Muscle of leg (tissue), 16 donors: ENCODE measurements at places on chromosomes 6 and 20. TPM values are rescaled to one million over a fixed set of nuclear protein-coding genes. Genes with fewer than 3 reads are reported as not detected.
A peak's percentile ranks its signal among the peaks of the same experiment; 100 is the strongest.

GRCh38 chr6:145506565-145506964, 228.8 kb downstream of the EPM2A start:
- H3K4me1 ChIP-seq = no peaks in the 10 kb centered on the region
- no peaks in the 10 kb centered on the region for H3K36me3 ChIP-seq
- H3K27me3 ChIP-seq = no peaks in the 10 kb centered on the region
- no peak overlapping the region for H3K27ac ChIP-seq

DNA sequence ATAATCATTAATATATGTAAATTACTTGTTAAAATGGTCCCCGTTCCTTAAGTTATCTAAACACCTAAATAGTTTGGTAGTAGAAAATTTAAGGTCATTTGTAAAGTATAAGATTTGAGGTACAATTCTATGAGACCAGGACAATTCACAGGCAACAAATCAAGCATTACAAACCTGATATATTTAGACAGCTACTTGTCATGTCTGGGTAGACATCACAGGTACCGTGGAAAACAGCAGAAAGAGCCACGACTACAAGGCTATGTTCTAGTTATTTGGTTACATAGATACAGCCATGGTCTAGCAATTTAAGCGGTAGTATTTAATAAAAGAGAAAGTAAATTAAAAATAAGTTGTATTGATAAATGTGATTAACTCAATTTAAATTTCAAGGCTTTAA, 393.1 kb upstream of the ID4 start:
- H3K27me3 ChIP-seq = no peaks in the 10 kb centered on the region
- H3K27ac ChIP-seq = no peak overlapping the region
- no peak for DNase-seq
- no peaks in the 10 kb centered on the region for H3K36me3 ChIP-seq

DNA sequence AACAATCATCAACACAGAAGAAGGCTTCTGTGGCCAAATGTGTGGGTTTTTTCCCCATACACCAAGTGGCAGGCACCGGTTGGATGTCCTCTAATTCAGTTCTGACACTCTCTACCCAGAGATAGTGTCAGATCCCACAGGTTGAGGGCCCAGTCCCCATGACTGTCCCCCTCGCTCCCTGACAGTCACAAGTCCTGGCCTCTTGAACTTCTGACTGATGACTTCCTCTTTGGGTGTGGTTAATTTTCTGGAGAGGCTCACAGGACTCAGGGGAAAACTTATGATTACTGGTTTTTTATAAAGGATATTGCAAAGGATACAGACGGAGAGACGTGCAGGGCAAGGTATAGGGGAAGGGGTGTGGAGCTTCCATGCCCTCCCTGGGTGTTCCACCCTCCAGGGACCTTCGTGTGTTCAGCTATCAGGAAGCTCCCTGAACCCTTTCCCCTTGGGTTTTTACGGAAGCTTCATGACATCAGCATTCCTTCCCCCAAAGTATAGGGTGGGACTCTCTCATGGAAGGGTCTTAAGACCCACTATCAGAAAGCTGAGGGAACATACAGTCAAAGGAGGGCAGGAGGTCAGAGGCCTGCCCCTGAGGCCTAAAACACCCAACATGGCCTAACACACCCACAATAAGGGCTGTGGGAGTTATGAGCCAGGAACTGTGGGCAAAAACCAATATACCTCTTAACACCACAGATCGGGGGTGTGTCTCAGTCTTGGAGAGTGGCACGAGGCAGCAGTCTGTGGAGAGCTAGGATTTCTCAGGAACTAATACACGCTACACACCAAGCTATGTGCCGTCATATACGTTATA, 33.3 kb downstream of the FARS2 start:
- H3K4me3 ChIP-seq = no peak overlapping the region
- DNase-seq = peak; percentile 16
- H3K36me3 ChIP-seq = no peaks in the 10 kb centered on the region
- H3K27me3 ChIP-seq = no peaks in the 10 kb centered on the region
- no peak overlapping the region for H3K27ac ChIP-seq
- peaks cover 4% of the 10 kb centered on the region for H3K4me1 ChIP-seq

DNA sequence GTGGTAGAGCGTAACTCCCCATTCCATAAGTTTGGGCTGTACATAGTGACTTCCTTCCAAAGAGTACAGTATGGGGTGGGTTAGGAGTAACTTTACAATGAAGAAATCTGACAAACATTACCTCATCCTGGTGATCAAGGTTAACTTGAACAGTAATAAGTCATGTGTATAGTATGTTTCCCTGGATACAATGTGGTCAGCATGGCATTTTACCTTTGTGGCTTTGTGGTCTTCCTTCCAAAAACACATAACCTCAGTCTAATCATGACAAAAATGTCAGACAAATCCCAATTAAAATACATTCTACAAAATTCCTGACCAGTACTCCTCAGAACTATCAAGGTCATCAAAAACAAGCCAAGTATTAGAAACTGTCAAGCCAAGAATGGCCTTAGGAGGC, 225.1 kb downstream of the UBE3D start:
- no peak for DNase-seq
- H3K36me3 ChIP-seq = no peaks in the 10 kb centered on the region
- H3K4me1 ChIP-seq = no peaks in the 10 kb centered on the region
- no peak overlapping the region for H3K27ac ChIP-seq

DNA sequence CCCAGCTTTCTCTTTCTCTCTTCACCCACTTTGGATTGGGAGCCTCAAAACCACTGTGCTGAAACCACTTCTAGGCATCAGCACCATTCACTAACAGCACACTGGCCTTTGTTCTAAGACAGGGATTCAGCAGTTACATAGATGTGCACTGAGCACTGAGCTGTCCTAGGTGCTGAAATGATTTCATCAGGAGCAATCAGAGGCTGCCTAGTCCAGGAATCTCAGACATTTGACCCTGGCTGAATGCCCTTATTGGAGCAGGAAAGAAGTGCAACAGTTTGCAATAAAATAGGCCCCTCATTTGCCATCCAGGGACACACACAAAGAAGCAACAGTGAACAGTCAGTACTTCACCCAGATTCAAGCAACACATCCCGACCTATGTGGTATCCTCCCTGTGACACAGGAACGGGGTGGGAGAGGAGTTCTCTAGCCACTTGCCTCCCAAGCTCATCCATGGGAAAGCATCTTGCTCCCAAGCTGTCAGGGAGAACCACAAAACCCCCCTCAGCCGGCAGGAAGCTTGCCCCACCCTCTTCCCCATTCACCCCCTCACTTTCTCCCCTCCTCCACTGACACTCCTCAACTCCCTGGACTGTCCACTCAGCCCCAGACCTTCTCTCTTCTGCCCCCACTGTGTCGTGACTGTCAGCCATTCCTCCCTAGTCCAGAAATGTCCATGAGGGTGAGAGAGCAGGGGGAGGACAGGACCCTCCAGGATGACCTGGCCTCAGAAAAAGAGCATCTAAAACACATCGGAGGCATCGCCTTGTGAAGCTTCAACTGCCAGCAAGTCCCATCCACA, 304.4 kb downstream of the PREX1 start:
- peaks cover 23% of the 10 kb centered on the region for H3K27me3 ChIP-seq
- no peaks in the 10 kb centered on the region for H3K4me1 ChIP-seq
- no peaks in the 10 kb centered on the region for H3K36me3 ChIP-seq
- no peak overlapping the region for H3K27ac ChIP-seq

PNPLA1 gene
- not detected for total RNA-seq

GGTLC1 gene
- not detected for total RNA-seq

DNA sequence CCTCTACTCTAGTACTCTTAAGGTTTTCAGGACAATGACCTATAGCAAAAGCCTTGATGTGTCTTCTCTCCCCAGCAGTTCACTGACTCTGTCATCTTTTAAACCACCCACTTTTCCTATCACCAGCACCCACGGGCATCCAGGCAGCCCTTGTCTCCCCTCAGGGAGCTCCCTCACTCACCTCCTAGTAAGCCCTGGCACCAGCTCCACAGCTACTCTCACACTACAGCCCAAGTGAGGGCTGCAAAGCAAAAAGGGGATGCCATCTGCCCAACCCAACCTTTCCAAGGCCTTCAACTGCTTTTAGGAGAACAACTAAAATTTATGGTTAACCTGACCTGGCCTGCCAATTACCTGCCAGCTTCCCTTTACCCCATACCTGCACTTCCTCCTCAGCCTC, 26.0 kb downstream of the GCLC start:
- no peak overlapping the region for H3K4me3 ChIP-seq
- peaks cover 2% of the 10 kb centered on the region for H3K36me3 ChIP-seq
- no peaks in the 10 kb centered on the region for H3K4me1 ChIP-seq
- DNase-seq = no peak
- no peak overlapping the region for H3K27ac ChIP-seq
- H3K27me3 ChIP-seq = no peaks in the 10 kb centered on the region

CALHM5 gene
- total RNA-seq = 3.7 TPM

GRCh38 chr20:8870652-8871051, 198.2 kb upstream of the PLCB4 start:
- H3K27ac ChIP-seq = no peak overlapping the region
- H3K4me3 ChIP-seq = no peak overlapping the region
- no peaks in the 10 kb centered on the region for H3K4me1 ChIP-seq
- H3K27me3 ChIP-seq = no peaks in the 10 kb centered on the region
- H3K36me3 ChIP-seq = no peaks in the 10 kb centered on the region

C6orf58 gene
- total RNA-seq = 0.09 TPM

GRCh38 chr6:28585335-28585734, 59.7 kb downstream of the GPX5 start:
- peaks cover 24% of the 10 kb centered on the region for H3K27me3 ChIP-seq
- DNase-seq = no peak
- H3K4me1 ChIP-seq = peaks cover 20% of the 10 kb centered on the region

RAET1E gene
- total RNA-seq = 0.89 TPM

MED23 gene
- total RNA-seq = 26.4 TPM

PDYN gene
- total RNA-seq = not detected
